ENCODE measurements at places on chromosomes 2 and 18. TPM values are rescaled to one million over a fixed set of nuclear protein-coding genes. Genes with fewer than 3 reads are reported as not detected.

GRCh38 chr18:7886436-7886835, 319.3 kb downstream of the PTPRM start:
- DNase-seq = no peak

DNA sequence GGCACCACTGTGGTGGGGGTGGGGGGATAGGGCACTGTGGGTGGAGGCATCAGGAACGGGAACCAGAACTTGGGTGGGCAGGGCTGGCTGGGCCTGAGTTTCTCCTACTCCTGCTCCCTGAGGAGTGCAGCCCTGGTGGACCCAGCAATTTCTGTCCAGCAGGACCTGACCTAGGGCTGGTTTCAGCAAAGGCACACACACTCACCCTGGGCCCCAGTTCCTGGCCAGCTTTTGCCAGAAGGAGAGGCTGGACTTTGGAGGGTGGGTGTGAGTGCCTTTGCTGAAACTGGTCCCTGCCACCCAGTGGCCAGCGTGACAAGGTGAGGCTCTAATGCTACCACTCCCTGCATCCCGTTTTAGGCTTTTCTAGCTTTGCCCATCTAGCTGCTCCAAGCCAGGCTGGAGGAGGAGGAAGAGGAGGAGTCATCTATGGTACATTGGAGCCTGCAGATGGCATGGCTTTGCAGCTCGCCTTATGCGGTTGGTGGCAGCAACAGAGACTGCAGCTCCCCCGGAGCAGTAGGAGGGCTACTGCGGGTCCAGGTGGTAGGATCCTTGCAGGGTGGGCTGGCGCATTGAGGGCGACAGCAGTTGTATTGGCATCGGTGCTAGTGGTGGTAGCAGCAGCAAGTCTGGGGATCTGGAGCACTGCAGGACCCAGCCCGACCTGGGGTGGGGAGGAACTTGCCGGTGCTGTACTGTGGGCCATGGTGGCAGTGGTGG, 40.4 kb upstream of the IMP4 start:
- DNase-seq = no peak

DNA sequence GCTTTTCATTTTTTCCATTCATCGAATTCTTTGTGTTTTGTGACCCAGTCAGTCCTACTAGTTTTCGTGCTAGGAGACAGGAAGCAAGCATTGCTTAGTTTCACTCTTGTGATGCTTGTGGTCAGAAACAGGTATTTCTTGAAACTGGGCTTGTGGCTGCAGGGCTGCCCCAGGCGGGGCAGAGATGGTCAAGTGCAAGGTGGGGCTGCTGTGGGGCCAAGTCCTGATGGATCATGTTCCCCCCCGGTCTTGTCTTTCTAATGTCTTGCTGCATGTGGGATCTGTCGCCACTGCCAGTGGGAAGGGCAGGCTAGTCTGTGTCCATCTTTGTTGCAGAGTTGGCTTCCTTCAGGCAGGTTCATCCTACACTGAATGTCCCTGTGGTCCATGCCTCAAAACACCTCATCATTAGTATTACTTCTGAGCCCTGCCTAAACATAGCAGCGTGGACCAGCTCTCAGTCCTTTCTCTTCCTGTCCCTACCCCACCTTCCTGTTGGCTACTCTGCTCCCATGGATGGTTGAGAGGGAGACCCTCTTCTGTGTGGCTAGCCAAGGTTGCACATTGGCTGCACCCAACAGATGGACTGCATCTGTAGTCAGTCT, 38.7 kb downstream of the INPP4A start:
- no peak for DNase-seq

GRCh38 chr2:11022591-11023273, 111.0 kb downstream of the KCNF1 start:
- DNase-seq = no peak

DNA sequence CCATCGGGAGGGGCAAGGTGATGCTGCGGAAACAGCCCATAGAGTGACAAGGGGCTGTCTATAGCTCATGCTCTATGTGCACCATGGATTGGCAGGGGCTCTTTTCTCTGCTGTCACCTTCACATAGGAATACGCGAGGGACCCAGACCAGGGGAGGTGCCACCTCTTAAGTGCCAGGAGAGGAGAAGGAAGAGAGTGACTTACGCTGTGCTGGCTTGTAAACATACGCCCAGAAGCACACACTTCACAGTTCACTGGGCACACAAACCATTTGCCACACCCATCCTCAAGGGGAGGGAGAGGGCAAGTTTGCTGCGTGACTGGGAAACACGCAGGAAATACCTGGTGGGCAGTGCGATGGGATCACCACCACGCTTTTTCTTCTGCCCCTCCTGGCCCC, 65.1 kb upstream of the GPR45 start:
- DNase-seq = no peak

Gene DSC2
- 0.64 TPM for total RNA-seq

Gene DUSP19
- total RNA-seq = 1.4 TPM

- peak; percentile 34 for DNase-seq
These were observed 7.2 kb downstream of the BOLL start for GRCh38 chr2:197777823-197778407.

DNA sequence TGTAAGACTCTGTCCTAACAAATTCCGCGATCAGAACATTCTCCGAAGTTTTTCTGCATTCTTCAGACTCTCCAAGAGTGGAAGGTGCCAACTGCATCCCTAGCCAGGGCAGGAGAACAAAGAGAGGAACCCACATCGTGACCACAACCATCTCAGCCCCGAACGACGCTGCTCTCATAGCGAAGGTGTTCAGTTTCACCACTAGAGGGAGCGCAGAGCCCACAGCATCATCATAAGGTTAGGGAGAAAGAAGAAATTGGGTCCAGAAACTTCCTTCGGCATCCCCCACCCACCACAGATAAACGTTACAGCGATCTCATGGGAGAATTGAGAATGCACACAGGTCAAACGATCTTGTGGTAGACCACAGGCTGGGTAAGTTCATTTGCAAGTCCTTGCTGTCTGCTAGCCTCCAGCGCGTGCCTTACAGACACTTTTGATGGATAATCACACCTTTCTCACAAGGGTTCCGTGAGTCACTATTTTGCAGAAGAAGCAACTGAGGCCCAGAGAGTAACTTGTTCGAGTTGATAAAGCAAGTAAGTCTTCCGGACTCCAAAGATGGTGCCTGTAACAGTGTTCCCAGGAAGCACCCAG, 53.7 kb upstream of the ARL4C start:
- DNase-seq = peak; percentile 48

- no peak for DNase-seq
These were observed 36.9 kb downstream of the SUMO1 start for GRCh38 chr2:202201220-202202160.

GRCh38 chr18:6357668-6358067, 57.0 kb downstream of the L3MBTL4 start:
- DNase-seq = no peak

Gene PDE1A
- 0.06 TPM for total RNA-seq

DNA sequence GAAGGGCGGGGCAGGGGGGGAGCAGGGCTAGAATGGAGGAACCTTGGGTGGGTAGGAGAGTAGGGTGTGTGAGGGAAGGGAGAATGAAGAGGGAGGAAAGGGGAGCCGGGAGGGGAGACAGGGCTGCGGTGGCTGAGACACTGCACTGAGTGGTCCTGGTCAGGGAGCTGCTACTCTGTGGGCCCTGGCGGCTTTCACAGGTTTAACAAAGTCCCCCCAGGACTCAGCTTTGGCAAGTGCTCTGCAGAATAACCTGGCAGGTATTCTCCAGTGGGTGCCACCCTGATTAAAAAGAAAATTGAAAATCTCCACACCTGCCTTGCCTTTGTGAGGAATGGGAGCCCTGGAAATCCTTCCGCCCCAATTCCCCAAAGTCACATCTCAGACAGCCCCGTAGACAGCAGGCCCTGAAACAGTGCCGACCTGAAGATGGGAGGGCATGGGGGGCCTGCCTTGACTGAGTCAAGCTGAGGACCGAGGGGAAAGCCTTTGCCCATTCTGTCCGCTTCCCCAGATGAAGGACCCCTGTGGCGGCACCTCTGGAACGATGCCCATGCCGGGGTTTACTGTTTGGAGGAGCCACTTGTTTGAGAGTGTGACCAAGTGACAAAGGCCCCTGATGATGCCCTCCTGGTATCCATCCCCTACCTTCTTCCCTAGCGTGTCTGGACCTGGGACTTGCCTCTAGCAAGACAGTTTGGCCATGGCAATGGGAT, 43.6 kb upstream of the OTOS start:
- no peak for DNase-seq

Gene ALKAL2
- not detected for total RNA-seq

Gene SLC4A5
- 0.18 TPM for total RNA-seq

Measured in glomerular endothelial cell (primary cell).